Stimulated activated naive B cell treated with anti-CD40 and anti-IgM and Interleukin-4, amounts not matched to agents 10 μg/mL and 1 μg/mL and 100 μg/mL, for 72 hours (primary cell): ENCODE measurements at places on chromosomes 3 and 15.

DNA sequence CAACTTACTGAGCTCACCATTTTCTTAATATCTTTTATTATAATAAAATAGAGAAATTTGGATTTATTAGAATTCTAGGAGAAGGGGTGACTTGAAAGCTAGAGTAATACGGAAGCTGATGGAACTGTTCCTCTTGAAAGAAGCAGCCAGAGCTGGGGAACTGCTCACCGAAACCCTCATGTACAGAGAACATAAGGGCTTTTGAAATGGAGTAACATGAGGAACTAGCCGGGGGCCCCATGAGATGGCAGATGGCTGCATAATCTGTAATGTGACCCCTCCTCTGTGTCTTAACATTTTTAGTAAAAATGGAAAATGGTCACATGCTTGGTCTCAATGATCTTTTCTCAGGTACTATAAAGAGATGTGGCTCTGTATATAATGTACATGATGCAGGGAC, 15.7 kb upstream of the DYNC1LI1 start:
- no peak overlapping the region for H3K4me3 ChIP-seq
- H3K36me3 ChIP-seq, result no peaks in the 10 kb centered on the region
- H3K27ac ChIP-seq, result no peak overlapping the region
- no peaks in the 10 kb centered on the region for H3K27me3 ChIP-seq

DNA sequence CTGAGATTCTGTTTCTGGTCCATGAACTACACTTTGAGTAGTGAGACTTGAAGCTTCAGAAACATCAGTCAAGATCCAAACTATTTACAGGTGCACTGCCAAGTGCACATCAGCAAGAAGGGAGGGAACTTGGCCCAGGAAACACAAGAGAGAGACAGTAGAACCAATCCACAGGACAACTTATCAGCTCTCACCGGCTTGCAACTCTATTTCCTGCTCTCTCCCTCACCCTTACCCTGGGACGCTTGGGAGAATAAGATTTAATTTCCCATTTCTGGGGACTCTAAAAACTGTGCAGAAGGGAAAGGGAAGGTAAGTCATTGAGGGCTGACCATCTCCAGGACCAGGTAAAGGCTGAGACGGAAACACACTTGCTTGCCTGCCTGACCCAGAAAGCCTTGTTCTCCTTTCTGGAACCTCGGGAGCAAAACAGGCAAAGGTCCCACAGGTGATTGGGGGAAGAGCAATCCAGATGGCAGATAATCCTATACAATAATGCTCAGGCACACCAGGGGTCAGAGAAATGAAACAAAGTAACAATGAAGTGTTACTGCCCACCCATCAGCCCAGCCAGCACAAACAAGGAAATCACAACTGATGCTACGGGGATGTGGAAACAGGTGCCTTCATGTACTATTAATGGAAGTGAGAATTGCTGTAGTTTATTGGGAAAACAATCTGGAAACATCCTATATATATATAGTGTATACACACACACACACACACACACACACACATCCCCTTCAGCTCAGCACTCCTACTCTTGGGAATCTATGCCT, 154.4 kb downstream of the XXYLT1 start:
- DNase-seq, result no peak
- H3K27ac ChIP-seq, result peak overlapping the region; percentile 56
- H3K27me3 ChIP-seq, result no peaks in the 10 kb centered on the region

- DNase-seq, result no peak
- H3K36me3 ChIP-seq, result no peaks in the 10 kb centered on the region
- no peak overlapping the region for H3K4me3 ChIP-seq
- no peak overlapping the region for H3K27ac ChIP-seq
Observed at GRCh38 chr3:183468424-183468823, 40.0 kb upstream of the MCF2L2 start.

- H3K4me3 ChIP-seq, result no peak overlapping the region
- H3K4me1 ChIP-seq, result no peaks in the 10 kb centered on the region
- no peaks in the 10 kb centered on the region for H3K36me3 ChIP-seq
- H3K27ac ChIP-seq, result no peak overlapping the region
Observed at GRCh38 chr15:95267481-95267880, 1036.1 kb downstream of the MCTP2 start.

DNA sequence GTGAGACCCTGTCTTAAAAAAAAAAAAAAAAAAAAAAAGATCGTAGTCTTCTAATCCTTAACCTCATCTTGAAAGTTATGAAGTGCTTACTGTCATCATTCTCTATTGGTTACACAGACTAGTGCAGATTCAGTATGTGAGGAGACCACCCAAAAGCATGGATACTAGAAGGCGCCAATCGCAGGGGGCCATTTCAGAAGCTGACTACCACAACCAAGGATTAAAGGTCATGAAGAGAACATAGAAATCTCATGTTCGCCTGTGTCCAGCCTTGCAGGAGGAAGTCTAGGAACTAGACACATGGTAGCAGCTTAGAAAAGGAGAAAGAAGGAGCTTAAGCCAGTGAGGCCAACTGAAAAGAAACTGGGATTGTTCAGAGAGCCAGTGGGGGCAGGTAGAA, 207.8 kb downstream of the THSD4 start:
- no peak overlapping the region for H3K27ac ChIP-seq
- H3K4me1 ChIP-seq, result no peaks in the 10 kb centered on the region
- H3K36me3 ChIP-seq, result no peaks in the 10 kb centered on the region
- DNase-seq, result no peak
- H3K4me3 ChIP-seq, result no peak overlapping the region
- peaks cover 3% of the 10 kb centered on the region for H3K27me3 ChIP-seq

- no peak for DNase-seq
- H3K4me3 ChIP-seq, result no peak overlapping the region
- no peak overlapping the region for H3K27ac ChIP-seq
- H3K4me1 ChIP-seq, result no peaks in the 10 kb centered on the region
- H3K27me3 ChIP-seq, result no peaks in the 10 kb centered on the region
Observed at GRCh38 chr3:19816631-19817030, 117.4 kb downstream of the EFHB start.

- peak overlapping the region; percentile 91 for H3K4me3 ChIP-seq
- peak; percentile 73 for DNase-seq
- H3K4me1 ChIP-seq, result peaks cover 15% of the 10 kb centered on the region
Observed at GRCh38 chr3:149969940-149970715, 567 bp downstream of the PFN2 start.

GRCh38 chr15:72182673-72183072, 14.9 kb downstream of the GRAMD2A start:
- DNase-seq, result no peak
- no peak overlapping the region for H3K4me3 ChIP-seq
- H3K36me3 ChIP-seq, result no peaks in the 10 kb centered on the region
- peaks cover 37% of the 10 kb centered on the region for H3K27me3 ChIP-seq
- no peak overlapping the region for H3K27ac ChIP-seq
- no peaks in the 10 kb centered on the region for H3K4me1 ChIP-seq

GRCh38 chr3:142445816-142446254, 2.0 kb downstream of the XRN1 start:
- DNase-seq, result no peak
- H3K4me1 ChIP-seq, result peaks cover 52% of the 10 kb centered on the region
- H3K36me3 ChIP-seq, result peaks cover 23% of the 10 kb centered on the region
- H3K27ac ChIP-seq, result peak overlapping the region; percentile 71
- no peaks in the 10 kb centered on the region for H3K27me3 ChIP-seq

- H3K27me3 ChIP-seq, result peaks cover 40% of the 10 kb centered on the region
- H3K4me3 ChIP-seq, result peak within 1 kb of the TSS; percentile 89
Observed at GRCh38 chr3:151085227-151085888, at the start of gene MED12L. Gene MED12L (plus strand): TSS chr3:151085664. CDS start chr3:151086927, 1,263 bp downstream.

GRCh38 chr3:151074256-151074655, 11.2 kb upstream of the MED12L start:
- no peaks in the 10 kb centered on the region for H3K4me1 ChIP-seq
- H3K4me3 ChIP-seq, result no peak overlapping the region

DNA sequence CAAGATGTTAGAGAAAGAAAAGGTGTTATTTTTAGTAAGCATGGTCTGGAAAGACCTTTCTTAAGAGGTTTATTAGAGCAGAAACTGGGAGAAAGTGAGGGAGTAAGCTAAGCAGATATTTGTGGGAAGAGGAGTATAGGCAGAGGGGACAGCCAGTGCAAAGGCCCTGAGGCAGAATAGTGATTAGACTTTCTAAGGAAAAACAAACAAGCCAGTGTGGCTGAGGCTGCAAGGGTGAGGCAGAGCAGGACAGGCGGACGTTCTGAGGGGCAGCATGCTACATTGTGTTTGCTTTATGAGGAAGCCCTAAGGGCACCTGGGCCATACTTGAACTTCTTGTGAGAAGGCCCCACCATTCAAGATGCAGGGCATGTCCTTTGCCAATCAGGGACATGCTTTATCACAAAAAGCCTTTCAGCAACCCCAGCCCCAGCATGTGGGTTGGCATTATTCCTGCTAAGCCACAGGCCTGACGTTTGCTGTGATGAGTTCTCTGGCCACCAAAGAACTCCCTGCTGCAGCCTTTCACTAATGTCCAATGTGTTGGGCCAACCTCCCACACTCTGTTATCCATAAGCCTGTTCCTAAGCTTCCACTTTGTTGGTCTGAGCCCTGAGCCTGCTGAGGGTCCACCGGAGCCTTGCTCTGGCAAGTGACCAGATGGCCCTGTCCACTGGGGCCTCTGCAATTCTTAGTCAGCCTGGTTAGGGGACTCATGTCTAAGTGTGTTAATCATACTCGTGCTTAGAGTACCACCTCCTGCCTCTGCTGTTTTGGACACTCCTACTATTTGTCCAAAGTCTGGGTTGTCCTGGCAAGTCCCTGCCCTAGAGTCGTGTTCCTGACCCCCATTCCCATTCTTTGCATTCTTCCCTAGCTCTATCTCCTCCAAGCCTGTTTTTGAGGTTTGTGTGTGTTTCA, 209.9 kb upstream of the CTNNB1 start:
- no peak for DNase-seq
- no peaks in the 10 kb centered on the region for H3K4me1 ChIP-seq
- peaks cover 1% of the 10 kb centered on the region for H3K36me3 ChIP-seq
- no peak overlapping the region for H3K27ac ChIP-seq
- H3K27me3 ChIP-seq, result peaks cover 9% of the 10 kb centered on the region

DNA sequence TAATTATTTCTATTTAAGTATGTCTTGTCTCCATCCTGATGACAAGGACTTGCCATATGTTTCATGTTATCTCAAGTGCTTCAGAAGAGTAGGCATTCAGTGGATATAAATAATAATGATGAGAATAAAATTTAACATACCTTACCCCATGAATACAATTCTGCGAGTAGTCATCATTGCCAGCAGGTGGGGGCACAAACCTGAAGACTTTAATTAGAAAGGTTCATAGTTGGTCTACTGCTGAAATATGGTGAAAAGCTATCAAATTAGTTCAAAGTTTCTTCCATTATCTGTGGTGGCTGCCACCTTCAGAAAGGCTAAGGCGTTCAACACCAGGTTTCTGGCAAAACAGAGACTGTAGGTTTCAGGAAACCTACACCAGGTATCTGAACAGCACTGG, 100.9 kb downstream of the P3H2 start:
- H3K27me3 ChIP-seq, result no peaks in the 10 kb centered on the region
- no peak overlapping the region for H3K27ac ChIP-seq
- no peaks in the 10 kb centered on the region for H3K4me1 ChIP-seq
- no peak for DNase-seq

- H3K4me1 ChIP-seq, result no peaks in the 10 kb centered on the region
- no peak for DNase-seq
- H3K36me3 ChIP-seq, result no peaks in the 10 kb centered on the region
- no peaks in the 10 kb centered on the region for H3K27me3 ChIP-seq
- H3K27ac ChIP-seq, result no peak overlapping the region
Observed at GRCh38 chr3:135226057-135226456, 431.0 kb downstream of the EPHB1 start.

- no peak for DNase-seq
- peaks cover 49% of the 10 kb centered on the region for H3K27me3 ChIP-seq
- no peak overlapping the region for H3K27ac ChIP-seq
- no peaks in the 10 kb centered on the region for H3K36me3 ChIP-seq
- no peaks in the 10 kb centered on the region for H3K4me1 ChIP-seq
Observed at GRCh38 chr3:123039178-123039577, 11.6 kb upstream of the SEMA5B start.

DNA sequence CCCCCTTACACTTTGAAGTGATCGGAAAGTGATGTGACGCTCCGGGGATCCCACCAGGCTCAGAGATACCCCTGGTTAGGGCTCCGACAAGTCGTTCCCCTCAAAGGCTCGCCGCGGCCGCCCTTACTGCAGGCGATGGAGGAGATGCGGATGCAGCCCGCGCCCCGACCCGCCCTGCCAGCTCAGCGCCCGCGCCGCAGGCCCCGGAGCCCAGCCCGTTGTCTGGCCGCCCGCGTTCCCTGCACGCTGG, 228 bp downstream of the GLT8D1 start:
- peaks cover 45% of the 10 kb centered on the region for H3K4me1 ChIP-seq
- no peak for DNase-seq
- no peaks in the 10 kb centered on the region for H3K27me3 ChIP-seq
- peak overlapping the region; percentile 98 for H3K4me3 ChIP-seq
- H3K27ac ChIP-seq, result peak overlapping the region; percentile 94

DNA sequence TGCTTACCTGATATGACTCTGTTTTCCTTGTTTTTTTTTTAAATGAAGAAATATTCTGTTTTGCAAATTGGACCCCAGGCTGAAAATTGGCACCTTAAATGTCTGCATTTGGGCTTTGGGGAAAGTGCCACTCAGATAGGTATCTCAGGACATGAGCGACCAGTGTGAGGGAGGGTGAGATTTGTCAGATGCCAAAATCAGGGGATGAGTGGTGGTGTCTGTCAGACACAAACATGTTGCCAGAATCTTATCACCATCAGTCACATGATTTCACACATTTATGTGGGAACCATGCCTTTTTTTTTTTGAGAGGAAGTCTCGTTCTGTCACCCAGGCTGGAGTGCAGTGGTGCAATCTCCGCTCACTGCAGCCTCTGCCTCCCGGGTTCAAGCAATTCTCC, 75.6 kb upstream of the OSBPL11 start:
- no peak overlapping the region for H3K27ac ChIP-seq
- no peaks in the 10 kb centered on the region for H3K27me3 ChIP-seq
- H3K36me3 ChIP-seq, result no peaks in the 10 kb centered on the region
- H3K4me3 ChIP-seq, result no peak overlapping the region

- H3K27ac ChIP-seq, result no peak overlapping the region
- peaks cover 10% of the 10 kb centered on the region for H3K36me3 ChIP-seq
- peaks cover 6% of the 10 kb centered on the region for H3K27me3 ChIP-seq
- H3K4me1 ChIP-seq, result no peaks in the 10 kb centered on the region
- no peak overlapping the region for H3K4me3 ChIP-seq
Observed at GRCh38 chr15:57662091-57662744, 44.3 kb upstream of the POLR2M start.

- H3K4me1 ChIP-seq, result no peaks in the 10 kb centered on the region
- H3K27me3 ChIP-seq, result no peaks in the 10 kb centered on the region
- H3K36me3 ChIP-seq, result no peaks in the 10 kb centered on the region
- no peak overlapping the region for H3K4me3 ChIP-seq
Observed at GRCh38 chr3:80213086-80213485, 445.3 kb upstream of the ROBO1 start.

DNA sequence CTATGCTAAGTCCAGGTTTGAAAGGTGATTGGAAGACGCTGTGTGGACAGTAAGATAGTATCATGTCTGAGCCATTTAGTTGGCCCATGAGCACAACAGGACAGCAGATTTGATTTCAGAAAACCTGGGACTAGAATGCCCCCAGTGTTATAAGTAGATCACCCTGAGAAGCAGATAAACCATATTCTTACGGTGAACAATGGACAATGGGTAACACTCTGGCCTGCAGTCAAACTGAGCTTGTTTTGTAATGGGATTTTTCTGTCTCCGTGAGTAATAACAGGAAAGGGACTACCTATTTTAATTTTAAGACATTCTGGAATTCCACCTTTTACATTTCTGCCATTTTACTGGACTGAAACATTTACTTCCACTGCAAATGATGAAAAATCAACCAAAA, 71.5 kb downstream of the LDHAL6B start:
- H3K4me1 ChIP-seq, result peaks cover 45% of the 10 kb centered on the region
- peaks cover 60% of the 10 kb centered on the region for H3K36me3 ChIP-seq
- DNase-seq, result no peak
- no peak overlapping the region for H3K27ac ChIP-seq
- H3K4me3 ChIP-seq, result no peak overlapping the region
